ENCODE measurements at places on chromosomes 7 and 10.
A peak's percentile ranks its signal among the peaks of the same experiment; 100 is the strongest.

DNA sequence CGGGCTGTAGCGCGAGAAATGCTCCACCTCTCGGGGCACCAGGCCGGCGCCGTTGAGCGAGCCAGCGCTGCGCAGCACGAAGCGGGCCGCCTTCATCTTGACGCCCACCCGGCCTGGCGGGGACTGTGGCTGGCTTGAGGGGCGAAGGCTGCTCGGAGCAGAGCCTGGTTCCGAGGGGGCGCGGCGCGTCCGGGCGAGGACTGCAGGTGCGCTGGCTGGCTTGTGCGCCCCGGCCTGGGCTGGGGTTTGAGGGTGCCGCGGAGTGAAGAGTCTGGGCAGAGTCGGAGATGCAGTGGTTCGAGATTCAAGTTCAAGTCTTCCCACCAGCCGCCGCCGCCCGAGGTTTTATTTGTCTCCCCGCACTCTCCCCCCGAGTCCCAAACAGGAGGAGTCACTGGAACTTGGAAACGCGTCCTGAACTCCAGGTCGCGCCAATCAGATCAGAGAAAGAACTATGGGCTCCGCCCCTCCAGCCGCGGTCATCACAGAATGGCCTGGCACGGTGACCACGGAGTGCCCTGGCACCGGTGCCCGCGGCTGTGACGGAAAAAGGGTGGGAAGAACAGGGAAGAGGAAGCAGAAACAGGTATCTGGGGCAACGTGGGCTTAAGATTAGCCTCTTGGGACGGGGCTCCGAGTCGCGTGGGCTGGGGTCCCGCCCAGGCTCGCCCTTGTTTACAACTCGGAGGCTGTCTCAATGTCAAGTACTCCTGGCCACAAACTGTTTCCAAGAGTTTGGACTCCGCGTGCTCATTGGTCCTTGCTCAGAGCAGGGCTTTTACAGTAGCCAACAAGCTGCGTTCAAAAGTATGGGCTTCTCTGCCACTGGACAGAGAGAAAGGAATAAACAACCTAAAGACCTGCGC, at the start of gene PDK4:
Gene PDK4, minus strand, starts transcription at position 319 of the 866 bp plus-strand sequence. Its CDS starts 223 bp downstream, at position 96.
- H3K36me3 ChIP-seq: no peaks in the 10 kb centered on the region
- peak within 1 kb of the TSS; percentile 56 for H3K4me3 ChIP-seq
- DNase-seq: peak; percentile 67
- H3K27ac ChIP-seq: no peak within 1 kb of the TSS

- H3K36me3 ChIP-seq: no peaks in the 10 kb centered on the region
- no peak overlapping the region for H3K4me3 ChIP-seq
- peaks cover 5% of the 10 kb centered on the region for H3K4me1 ChIP-seq
- no peak for DNase-seq
- H3K27ac ChIP-seq: no peak overlapping the region
Observed at GRCh38 chr7:3073763-3074458, 30.2 kb upstream of the CARD11 start.

DNA sequence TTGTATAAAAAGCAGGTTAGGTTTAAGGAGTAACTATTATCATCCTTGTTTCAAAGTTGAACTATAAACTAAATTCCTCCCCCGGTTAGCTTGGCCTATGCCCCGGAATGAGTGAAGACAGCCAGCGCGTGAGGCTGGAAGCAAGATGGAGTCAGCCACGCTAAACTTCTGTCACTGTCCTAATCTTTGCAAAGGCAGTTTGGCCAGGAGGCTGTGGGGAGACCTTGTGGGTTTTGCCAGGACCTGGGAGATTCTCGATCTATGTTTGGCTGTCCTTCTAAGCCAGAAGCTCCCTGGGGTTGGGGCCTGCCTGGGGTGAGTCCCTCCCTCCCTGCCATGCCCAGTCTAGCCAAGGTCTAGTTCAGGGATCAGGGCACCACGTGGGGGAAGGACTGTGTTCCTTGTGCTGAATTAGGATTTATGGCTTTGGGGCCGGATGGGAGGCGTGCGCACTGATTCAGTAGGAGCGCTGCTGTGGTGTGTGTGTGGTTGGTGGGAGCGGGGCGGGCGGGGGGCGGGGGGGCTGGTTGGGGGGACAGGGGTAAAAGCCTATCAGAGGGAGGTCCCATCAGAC, 871 bp upstream of the GTF2IRD1 start:
- H3K36me3 ChIP-seq: no peaks in the 10 kb centered on the region
- H3K27me3 ChIP-seq: no peaks in the 10 kb centered on the region
- DNase-seq: no peak

DNA sequence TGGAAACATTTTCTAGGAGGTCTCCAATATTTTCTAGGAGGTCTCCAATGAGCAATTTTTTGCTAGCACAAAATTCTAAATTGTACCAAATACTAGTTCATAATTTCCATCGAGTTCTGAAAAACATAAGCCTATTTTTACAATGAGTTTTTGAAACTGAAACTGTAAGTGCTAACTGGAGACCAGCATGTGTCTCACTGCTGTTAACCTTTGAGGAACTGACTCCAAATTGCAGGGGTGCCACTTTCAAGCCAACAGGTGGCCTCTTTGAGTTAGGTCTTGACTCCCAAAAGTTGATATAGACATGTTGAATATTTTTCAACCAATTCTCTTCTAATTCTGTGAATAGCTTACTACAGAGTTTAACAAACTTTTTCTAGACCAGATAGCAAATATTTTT, 58.8 kb downstream of the CAV1 start:
- no peak for DNase-seq
- H3K36me3 ChIP-seq: no peaks in the 10 kb centered on the region
- peaks cover 7% of the 10 kb centered on the region for H3K4me1 ChIP-seq
- H3K27me3 ChIP-seq: no peaks in the 10 kb centered on the region
- no peak overlapping the region for H3K4me3 ChIP-seq

GRCh38 chr7:128591705-128592104, 80.4 kb upstream of the GARIN1A start:
- no peaks in the 10 kb centered on the region for H3K4me1 ChIP-seq
- no peaks in the 10 kb centered on the region for H3K27me3 ChIP-seq
- no peak for DNase-seq
- H3K27ac ChIP-seq: no peak overlapping the region

DNA sequence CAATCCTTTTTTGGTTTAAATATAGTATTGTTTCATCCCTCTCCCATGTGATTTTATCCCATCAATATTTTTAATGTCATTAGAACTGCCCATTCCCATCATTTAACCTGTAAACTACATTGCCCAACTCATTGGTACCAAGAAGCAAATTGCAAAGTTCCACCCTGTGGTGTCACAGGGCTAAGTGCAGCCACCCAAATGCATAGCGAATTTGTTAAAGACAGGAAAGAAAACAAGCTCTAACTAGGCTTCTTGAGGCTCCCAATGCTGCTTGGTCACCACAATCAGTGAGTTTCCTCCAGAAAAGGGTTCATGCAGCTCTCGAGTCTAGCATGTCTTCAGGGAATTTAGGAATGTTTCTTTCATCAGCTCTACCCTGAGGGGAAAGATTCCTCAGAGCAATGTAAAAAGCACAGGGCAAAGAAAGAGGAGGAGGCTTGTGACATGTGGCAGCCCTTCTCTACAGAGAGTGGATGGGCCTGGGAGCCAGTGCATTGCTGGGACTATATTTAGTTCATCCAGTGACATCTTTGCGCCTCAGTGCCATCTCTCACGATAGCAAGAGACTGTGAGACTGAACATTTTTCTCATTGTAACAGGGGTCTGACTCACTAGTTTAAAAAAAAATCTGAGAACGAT, 58.1 kb downstream of the CAV1 start:
- H3K4me3 ChIP-seq: no peak overlapping the region
- no peak for DNase-seq
- no peak overlapping the region for H3K27ac ChIP-seq
- H3K27me3 ChIP-seq: no peaks in the 10 kb centered on the region
- H3K36me3 ChIP-seq: no peaks in the 10 kb centered on the region
- H3K4me1 ChIP-seq: no peaks in the 10 kb centered on the region

GRCh38 chr10:3886641-3887251, 101.7 kb upstream of the KLF6 start:
- H3K27me3 ChIP-seq: no peaks in the 10 kb centered on the region
- H3K27ac ChIP-seq: no peak overlapping the region
- peaks cover 32% of the 10 kb centered on the region for H3K4me1 ChIP-seq
- no peak for DNase-seq

GRCh38 chr10:83555264-83555663, 584.0 kb upstream of the GHITM start:
- no peaks in the 10 kb centered on the region for H3K4me1 ChIP-seq
- no peak for DNase-seq
- H3K36me3 ChIP-seq: no peaks in the 10 kb centered on the region
- no peaks in the 10 kb centered on the region for H3K27me3 ChIP-seq
- H3K4me3 ChIP-seq: no peak overlapping the region
- H3K27ac ChIP-seq: no peak overlapping the region

DNA sequence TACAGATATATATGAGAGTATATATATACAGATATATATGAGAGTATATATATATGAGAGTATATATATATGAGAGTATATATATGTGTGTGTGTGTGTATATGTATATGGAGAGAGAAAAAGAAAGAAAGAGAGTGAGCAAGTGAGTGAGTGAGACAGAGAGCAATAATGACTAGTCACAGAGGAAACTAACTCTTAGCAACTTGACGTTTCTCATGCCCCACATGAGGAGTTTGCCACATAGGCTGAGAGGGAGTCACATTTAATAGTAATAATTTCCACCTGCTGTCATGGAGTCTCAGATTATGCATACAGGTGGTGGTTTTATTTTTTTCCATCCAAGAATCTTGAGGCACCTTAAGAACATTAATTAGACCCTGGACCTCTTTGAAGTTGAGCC, 199.9 kb downstream of the GATA3 start:
- no peaks in the 10 kb centered on the region for H3K36me3 ChIP-seq
- no peak overlapping the region for H3K4me3 ChIP-seq
- H3K4me1 ChIP-seq: no peaks in the 10 kb centered on the region
- no peak overlapping the region for H3K27ac ChIP-seq

- no peak for DNase-seq
- H3K27ac ChIP-seq: peak overlapping the region; percentile 42
- no peak overlapping the region for H3K4me3 ChIP-seq
- peaks cover 19% of the 10 kb centered on the region for H3K4me1 ChIP-seq
Observed at GRCh38 chr10:89173075-89173474, 34.0 kb downstream of the CH25H start.

DNA sequence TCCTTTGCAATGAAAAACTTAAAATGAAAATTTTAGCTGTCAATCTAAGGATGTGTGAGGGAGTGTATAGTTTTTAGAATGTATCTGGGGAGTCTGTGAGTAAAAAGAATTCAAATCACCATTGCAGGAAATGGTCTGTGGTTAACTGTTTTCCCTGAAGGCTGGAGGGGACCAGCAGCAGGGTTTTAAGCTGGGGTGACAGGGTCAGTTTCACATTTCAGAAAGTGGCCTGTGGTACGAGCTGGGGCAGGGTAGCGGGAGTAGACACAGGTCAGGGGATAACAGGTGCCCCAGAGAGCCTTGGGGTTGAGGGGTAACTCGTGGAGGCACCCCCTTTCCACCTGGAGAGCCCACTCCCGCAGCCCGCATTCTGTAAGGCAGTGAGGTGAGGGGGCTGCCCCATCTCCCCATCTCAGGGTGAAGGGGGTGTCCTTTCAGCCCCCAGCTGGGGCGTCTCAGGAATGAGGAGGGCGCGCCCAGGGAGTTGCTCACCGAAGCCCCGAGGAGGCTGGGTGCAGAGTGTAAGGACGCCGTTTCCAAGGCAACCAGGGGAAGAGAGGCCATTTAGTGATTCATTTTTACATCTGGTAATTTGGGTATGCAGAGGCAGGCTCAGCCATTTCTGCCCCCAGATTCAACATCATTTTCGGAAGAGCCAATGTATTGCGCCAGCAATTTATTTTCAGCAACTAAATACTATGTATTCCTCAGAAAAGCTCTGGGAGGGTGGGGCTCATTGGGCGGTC, 168.9 kb downstream of the SLIT1 start:
- H3K36me3 ChIP-seq: no peaks in the 10 kb centered on the region
- no peak overlapping the region for H3K4me3 ChIP-seq
- H3K4me1 ChIP-seq: peaks cover 34% of the 10 kb centered on the region
- no peak for DNase-seq
- H3K27ac ChIP-seq: no peak overlapping the region

DNA sequence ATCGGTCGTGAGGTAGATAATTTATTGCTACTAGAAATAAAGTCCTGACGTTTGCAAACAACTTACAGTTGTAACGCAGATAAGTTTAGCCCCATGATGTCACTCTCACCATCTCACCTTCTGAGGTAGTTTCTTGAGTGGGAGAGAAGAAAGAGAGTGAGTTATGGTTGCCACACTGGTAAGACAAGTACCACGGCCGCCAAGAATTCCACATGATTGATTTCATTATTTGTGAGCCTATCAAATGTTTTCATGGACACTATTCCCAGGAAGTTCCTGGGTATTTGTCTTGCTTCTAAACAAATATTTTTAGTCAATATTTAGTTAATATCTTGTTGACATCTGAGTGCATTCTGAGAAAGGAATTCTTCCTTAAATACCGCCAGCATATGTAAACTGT, 339.4 kb upstream of the KIAA1217 start:
- no peaks in the 10 kb centered on the region for H3K27me3 ChIP-seq
- H3K36me3 ChIP-seq: no peaks in the 10 kb centered on the region
- no peak overlapping the region for H3K27ac ChIP-seq
- DNase-seq: no peak
- H3K4me1 ChIP-seq: no peaks in the 10 kb centered on the region

- H3K36me3 ChIP-seq: no peaks in the 10 kb centered on the region
- H3K4me1 ChIP-seq: peaks cover 16% of the 10 kb centered on the region
- peaks cover 21% of the 10 kb centered on the region for H3K27me3 ChIP-seq
- H3K4me3 ChIP-seq: peak overlapping the region; percentile 86
- no peak overlapping the region for H3K27ac ChIP-seq
Observed at GRCh38 chr10:14602807-14603533, 171.7 kb downstream of the FAM107B start.

GRCh38 chr10:44427037-44427436, 42.1 kb upstream of the CXCL12 start:
- no peak for DNase-seq
- H3K27me3 ChIP-seq: no peaks in the 10 kb centered on the region
- H3K4me3 ChIP-seq: no peak overlapping the region
- no peak overlapping the region for H3K27ac ChIP-seq
- no peaks in the 10 kb centered on the region for H3K4me1 ChIP-seq

DNA sequence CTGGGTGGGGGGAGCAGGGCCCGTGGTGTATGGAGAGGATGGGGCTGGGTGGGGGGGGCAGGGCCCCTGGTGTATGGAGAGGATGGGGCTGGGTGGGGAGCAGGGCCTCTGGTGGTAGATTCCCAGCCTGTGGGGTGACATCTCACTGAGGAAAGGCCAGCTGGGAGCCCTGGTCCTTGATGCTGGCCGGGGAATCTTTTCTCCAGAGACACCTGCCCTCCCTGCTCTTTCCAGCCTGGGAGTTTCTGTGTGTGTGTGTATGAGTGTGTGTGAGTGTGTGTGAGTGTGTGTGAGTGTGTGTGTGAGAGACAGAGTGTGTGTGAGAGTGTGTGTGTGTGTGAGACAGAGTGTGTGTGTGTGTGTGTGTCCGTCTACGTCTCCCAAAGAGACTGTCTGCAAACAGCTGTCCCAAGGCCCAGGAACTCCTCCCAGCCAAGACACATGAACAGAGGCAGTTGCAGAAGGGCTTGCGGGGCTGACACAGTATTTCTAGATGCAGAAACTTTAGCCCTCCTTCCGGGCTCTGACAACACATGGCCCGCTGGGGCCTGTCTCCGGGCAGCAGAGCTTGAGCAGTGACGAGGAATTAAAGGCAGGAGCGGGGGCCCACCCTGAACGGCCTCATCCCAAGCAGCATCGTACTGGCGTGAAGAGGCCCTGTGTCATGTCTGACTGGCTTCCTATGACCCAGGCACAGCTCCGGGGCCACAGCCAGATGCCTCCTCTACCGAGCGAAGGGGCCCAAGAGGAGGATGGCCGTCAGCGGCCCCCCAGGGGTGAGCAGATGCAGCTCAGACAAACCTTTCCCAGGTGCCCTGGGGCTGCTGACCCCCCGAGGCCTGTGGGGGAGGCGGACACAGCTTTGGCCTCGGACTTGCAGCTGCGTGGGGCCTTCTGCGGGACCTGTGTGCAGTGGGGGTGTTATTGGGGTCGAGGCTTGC, 24.3 kb downstream of the FAM20C start:
- no peaks in the 10 kb centered on the region for H3K4me1 ChIP-seq
- no peak overlapping the region for H3K4me3 ChIP-seq
- H3K27ac ChIP-seq: no peak overlapping the region
- no peaks in the 10 kb centered on the region for H3K36me3 ChIP-seq
- DNase-seq: no peak
